ENCODE measurements at places on chromosomes 13 and 19.
A peak's percentile ranks its signal among the peaks of the same experiment; 100 is the strongest.

- DNase-seq: no peak
Observed at GRCh38 chr19:18507727-18508440, 14.0 kb downstream of the ELL start.

- DNase-seq: no peak
Observed at GRCh38 chr13:78054157-78054556, 135.5 kb upstream of the EDNRB start.

GRCh38 chr13:39345982-39346381 lies 257.0 kb downstream of the LHFPL6 start:
- DNase-seq: no peak

DNA sequence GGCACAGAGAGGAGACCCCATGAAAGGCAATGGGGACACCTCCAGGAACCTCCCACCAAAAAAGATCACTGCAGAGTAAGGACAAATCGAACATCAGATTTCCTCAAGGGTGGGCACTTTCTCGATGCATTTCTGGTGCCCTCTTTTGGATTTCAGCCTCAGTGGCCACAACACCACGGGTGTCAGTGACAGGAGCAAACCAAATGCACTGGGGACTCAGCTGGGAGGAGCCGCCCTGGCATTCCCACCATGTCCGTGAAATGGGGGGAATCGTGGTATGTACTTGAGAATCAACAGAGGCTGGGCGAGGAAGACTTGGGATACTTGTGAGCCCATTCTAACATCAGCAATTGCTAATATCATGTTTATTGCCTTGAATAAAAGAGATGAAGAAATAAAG lies 16.3 kb downstream of the FAM187B start:
- DNase-seq: no peak

GRCh38 chr19:55284405-55285058 lies 735 bp downstream of the BRSK1 start:
- no peak for DNase-seq

- DNase-seq: no peak
Observed at GRCh38 chr13:38444904-38445303, 95.3 kb downstream of the UFM1 start.

DNA sequence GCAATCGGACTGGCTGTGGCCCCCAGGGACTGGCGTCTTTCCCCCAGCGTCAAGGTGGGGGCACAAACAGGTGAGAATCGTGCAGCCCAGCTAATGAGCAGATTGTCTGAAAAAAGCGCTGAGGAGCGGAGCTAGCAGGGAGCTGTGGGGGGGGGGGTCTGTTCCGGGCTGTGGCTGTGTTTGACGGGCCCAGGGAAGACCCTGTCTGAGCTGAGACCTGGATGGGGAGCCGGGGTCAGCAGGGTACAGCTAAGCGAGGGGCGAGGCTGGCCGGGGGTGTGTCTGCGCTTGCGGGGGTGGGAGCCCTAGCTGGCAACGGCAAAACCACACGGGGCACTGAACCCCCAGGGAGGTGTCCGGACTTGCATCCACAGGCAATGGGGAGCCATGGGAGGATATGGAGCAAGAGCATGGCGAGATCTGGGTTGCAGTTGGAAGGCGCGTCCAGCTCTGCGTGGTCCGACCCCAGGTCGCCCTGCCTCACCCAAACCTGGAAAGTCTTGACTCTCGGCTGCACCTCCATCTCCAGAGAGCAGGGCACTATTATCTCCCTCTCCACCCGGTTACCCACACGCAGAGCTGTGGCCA lies 4.6 kb downstream of the LINGO3 start:
- no peak for DNase-seq

- no peak for DNase-seq
Observed at GRCh38 chr19:13778398-13778797, 4.1 kb downstream of the C19orf53 start.

GRCh38 chr13:44385401-44385800 lies 11.8 kb downstream of the SERP2 start:
- no peak for DNase-seq

GRCh38 chr13:87889254-87889653 lies 218.1 kb downstream of the SLITRK5 start:
- no peak for DNase-seq

GRCh38 chr19:6790194-6791128 lies 18.0 kb downstream of the VAV1 start:
- no peak for DNase-seq

- peak; percentile 42 for DNase-seq
Observed at GRCh38 chr19:1279782-1280341, 4.5 kb downstream of the FAM174C start.

- no peak for DNase-seq
Observed at GRCh38 chr19:38424272-38424671, 1.7 kb downstream of the RASGRP4 start.

DNA sequence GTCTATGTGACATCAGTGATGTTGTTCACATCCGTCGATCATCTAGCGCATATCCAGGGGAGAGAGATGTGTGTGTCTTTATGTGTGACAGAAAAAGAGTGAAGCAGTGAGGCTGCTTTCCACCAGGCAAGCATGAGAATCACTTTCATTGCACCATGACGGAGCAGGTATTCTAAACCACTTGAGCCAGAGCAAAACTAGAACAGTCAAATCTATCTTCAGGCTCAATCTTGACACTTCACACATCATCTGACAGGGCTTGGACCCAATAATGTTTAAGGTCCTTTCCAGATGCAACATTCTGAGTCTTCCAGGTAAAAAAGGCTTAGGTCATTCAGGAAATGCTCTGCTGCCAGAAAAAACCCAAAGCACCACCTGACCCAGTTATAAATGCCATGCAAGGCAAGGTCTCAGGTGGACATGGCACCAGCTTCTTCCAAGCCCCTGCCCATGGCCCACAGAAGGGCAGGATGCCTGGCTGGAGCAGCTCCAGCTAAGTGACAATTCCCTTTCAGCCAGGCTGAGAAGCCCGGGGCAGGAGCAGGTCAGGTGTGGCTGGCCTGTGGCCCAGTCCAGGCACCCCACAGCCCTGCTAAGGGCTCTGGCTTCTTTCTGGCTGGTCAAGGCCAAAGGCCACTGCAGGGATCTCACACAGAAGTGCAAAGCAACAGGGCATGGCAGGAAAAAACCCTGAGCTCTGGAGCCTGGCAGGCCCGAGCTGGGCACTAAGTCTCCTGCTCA lies 5.0 kb downstream of the ELAVL1 start:
- DNase-seq: no peak

- DNase-seq: no peak
Observed at GRCh38 chr19:39070888-39071287, 13.3 kb upstream of the ACP7 start.

- no peak for DNase-seq
Observed at GRCh38 chr13:58429917-58430316, 798.4 kb downstream of the PCDH17 start.

DNA sequence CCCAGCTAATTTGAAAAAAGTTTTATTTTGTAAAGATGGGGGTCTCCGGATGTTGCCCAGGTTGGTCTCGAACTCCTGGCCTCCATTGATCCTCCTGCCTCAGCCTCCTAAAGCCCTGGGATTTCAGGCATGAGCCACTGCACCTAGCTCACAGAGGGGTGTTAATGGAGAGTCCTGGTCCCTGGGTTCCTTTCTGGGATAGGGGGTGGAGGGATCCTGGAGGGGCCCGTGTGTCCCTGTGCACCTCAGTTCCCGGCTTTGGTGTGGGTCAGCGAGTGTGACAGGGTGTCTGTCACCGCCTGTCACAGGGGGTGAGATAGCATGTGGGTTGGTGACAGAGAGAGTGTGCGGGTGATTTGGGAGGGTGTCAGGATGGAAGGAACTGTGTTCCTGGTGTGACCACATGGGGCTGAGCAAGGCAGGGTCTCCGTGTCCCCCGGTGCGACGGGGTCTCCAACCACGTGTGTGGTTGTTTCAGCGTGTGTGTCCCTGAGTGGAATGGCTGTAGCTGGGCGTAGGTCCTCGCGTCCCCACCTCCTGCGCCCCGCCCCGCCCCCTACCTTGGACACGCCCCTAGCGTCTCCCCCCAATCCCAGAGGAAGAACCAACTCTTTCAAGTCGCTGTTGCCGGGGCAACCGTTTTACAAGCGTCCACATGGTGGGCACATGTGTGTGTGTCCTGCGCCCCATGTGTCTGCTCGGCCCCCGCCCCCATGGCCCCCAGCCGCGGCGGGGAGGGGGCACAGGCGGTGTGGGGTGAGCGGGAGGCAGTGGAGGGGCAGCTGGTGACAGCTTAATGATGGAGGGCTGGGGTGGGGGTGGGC lies 2.9 kb upstream of the NRTN start:
- no peak for DNase-seq

- DNase-seq: no peak
Observed at GRCh38 chr19:16146112-16146511, 2.6 kb downstream of the HSH2D start.

DNA sequence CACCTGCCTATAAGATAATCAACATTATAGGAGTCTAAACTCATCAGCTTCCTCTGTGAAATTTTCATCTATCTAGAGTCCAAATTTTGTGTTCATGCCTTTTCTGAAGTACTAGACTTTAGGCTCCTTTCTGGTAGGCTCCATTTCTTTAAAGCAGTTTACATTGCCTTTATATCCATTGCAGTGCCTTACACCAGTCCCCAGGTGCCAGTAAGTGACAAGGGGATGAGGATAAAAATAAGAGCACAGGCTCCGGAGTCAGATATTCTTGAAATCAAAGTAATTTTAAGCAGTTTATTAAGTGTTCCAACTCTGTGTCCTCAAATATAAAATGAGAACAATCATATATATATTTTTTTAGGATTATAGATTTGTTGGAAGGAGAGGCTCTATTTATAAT lies 10.6 kb upstream of the CYSLTR2 start:
- no peak for DNase-seq

DNA sequence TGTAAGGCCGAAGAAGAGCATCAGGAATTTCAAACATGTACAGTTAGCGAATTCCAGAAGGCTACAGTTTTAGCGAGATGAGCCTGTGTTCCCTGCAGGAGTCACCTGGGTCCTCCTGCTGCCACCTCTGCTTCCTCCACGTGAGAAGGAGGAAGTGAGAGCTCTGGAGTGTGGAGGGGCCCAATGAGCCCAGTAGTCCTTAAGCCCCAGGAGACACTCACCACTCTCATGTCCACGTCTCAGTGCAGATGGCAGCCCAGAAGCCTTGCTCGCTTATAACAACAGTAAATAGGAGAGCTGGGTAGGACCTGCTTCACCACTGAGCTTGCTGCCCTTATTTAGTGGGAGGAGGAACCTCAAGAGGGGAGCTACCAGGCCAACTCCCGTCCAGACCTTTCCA lies 44.3 kb downstream of the SERP2 start:
- no peak for DNase-seq

DNA sequence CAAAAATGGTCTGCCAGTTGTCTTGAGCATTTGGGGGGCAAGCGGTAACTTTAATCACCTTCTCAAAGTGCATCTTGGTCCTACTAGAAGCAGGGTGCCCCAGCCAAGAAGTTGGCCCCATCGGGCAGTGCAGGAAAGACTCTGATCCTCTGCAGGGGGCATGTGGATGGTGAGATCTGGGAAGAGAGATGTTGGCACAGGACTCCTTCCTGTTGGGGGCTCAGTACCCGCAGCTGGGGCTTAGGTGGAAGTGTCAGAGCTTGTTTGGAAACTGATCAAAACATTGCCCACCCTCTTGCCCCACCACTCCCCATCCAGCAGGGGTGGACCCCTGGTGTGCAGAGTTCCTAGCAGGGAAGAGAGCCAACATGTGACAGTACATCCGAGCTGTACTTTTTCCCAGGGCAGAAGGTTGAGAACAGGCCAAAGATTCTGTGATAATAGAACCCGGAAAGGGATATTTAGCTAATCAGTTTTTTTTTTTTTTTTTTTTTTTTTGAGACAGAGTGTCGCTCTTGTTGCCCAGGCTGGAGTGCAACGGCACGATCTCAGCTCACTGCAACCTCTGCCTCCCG lies 8.8 kb downstream of the RRAS start:
- no peak for DNase-seq

Data from KG1 (cell line).